Right renal pelvis (tissue), 4 donors: ENCODE measurements at places on chromosomes 16 and 17.

DNA sequence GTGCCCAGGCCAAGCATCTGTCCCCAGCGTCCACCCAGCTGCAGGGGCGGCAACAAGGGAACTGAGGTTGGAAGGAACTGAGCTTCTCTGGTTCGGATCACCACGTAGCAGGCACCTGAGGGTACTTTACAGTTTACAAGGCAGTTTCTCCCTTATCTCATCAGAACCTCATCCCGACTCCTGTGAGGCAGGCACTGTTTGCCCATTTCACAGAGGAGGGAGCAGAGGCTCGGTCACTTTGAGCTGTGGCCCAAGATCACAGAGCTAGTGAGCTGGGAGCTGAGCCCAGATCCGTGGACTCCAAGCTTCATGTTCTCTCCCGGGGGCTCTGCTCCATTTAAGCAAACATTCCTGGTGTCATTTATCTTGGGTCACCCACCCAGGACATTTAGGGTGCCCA is 15.1 kb downstream of the UBALD1 start:
- no peak for DNase-seq

DNA sequence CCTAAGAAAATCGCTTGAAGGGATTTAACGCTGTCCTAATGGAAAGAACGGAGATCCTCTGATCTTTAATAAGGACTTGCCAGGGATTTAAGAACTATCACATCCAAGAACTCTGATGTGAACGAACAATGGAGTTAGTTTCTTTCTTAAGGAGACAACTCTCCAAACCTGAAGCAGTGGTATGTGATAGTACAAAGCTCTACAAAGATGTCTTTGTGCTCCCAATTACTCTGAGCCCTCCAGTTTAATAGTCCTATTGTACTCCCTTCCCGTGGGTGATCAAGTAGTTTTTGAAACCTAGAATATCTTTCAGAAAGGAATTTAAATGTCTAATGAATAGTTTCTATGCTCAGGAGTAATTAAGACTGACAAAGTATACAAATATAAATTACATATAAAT is 123.8 kb downstream of the FTO start:
- DNase-seq: no peak

DNA sequence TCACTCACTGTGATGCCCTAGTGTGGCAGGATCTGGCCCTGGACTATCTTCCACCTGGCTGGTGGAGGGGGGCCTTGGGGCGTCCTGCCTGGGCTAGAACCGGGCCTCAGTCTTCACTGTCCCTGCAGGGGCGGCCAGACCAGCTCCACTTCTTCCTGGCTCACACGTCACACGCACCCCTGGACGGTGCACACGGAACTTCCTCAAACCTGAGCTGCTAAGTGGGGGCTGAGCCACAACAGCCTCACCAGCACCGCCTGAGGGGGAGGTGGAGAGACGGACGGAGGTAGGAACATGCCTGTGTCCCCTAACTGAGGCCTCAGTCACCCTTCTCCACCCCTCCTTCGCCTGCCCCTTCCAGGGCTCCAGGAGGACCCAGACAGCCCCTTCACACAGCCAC is 36.6 kb downstream of the TIMM22 start:
- no peak for DNase-seq

DNA sequence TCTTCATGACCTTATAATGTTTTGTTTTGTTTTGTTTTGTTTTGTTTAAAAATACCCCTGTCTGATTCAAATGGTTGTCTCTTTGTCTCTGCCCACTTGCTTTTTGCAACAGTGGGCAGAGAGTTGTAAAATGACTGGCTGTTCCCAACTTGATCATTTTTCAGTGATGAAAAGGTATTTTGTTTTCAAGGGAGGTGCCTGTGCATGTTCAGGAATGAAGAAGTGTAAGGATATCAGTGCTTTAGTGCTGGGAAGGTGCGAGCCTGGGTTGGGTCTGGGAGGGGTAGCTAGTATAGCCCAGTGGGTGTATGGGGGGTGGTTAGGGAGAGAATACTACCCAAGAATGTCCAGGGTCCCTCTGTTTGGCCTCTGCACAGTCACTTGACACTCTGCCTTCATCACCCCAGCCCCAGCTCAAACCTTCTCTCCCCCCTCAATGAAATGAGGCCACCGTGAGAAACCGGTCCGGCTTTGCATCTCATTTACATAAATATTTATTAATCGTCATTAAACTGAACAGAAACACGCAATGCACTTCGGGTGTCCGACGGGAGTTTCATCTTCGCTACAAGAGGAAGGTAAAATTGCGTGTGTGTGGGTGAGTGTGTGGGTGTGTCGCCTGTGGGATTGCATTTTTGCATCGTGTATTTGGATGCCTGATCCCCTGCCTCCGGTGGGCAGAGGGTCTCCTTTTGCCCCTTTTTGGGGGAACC is 4.3 kb downstream of the NEUROD2 start:
- no peak for DNase-seq

DNA sequence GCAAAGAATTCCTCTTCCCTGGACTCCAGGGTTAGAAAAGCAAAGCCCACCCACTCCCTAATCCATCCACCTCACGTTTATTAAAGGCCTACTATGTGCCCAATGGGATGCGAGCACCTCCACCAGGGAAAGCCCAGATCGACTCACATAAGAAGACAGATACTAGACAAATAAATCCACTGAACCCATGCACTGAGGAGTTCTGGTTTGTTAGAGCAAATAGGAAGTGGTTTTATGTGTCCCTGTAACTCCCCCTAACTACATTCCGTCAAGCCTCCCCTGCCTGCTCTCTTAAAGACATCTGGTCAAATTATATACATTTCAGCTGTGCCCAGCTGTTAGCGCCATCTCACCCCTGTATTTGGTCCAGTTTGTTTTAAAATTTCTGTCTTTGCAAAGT is 218.5 kb upstream of the RPL38 start:
- DNase-seq: peak; percentile 60

GRCh38 chr17:37039269-37039668 is 90.5 kb downstream of the AATF start:
- no peak for DNase-seq

GRCh38 chr17:16866436-16866835 is 105.5 kb downstream of the TNFRSF13B start:
- DNase-seq: no peak

DNA sequence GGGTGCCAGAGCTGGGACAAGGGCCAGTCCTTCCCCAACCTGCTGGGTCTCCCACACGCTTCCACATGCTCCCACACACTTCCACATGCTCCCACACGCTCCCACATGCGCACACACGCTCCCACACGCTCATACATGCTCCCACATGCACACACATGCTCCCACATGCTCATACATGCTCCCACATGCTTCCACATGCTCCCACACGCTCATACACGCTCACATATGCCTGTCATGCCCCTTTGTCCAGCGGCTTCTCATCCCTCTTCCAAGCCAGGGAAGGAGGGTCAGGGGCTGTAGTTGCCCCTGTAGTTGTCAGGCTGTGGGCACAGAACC is 9.9 kb upstream of the METRNL start:
- no peak for DNase-seq

DNA sequence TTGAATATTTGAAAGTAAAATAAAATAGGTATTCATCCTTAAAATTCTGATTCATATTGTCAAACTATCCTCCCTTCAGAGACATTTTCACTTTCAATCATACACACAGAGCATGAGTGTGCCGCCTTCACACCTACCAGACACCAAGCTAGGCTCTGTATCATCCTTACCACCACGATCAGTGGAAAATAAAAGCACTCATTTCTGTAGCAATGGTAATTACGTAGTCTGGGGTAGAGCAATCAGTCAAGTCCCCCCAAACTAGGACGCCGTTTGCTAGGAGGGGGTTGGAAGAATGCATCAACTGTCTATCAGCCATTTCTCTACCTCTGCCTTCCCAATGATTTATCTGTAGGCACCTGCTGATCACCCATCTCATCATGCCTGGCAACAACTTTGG is 84.6 kb upstream of the GRIN2A start:
- DNase-seq: no peak

- no peak for DNase-seq
Observed at GRCh38 chr17:76527430-76528111, 9.9 kb downstream of the CYGB start.
